ENCODE measurements at places on chromosomes 3 and 15.
A peak's percentile ranks its signal among the peaks of the same experiment; 100 is the strongest.

DNA sequence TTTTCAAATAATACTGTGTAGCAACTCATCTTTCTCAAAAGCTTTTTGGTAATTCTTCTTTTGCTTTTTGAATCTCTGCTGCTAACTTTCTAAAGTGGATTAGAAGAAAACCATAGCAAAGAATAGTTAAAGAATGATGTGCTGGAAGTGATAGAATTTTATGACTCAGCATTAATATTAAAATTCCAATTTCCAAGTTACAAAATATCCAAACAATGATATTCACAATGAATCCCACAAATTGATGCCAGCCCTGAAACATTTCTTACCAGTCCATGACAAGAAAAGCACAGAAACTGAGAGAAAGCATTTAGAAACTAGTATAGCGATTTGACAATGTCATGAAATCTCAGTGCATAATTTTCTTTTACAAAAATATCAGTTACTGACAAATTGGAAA, 482.2 kb downstream of the RBMS3 start:
- DNase-seq = no peak

DNA sequence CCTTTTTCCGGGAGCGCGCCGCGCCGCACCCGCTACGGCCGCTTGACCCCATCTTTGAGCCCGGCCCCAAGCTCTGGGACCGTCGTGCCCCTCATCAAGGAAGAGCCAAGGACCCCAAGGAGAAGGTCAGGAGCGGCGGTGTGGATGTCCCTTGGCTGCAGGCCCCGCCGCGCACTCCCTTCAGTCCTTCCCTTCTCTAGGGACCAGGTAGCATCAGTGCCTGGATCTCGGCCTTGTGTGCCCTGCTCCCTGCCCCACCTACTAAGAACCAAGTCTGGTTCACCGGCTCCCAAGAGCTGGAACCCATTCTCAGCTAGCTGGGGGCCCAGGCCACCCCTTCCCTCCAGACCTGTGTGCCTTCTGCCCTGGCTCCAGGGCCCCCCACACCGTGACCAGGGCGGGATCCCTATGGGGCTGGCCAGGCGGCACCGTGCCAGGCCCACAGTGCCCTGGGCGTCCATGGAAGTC, 69.3 kb upstream of the CGNL1 start:
- DNase-seq = no peak

DNA sequence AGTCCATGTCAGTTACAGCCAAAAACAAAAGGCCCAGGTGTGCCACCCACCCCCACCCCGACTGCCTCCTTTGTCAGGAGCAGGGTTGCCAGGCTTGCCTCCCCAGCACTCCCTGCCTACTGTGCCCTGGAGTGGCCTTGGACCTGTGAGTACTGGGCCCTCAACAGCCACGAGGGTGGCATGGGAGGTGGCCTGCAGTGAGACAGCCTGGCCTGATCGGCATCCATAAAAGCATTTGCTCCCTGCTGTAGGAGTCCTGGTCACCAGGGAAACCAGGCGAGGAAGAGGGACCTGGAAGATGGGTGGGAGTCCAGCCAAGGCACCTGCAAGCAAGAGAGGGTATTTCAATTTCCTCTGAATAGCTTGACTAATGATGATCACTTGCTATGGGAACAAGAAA, 56.4 kb upstream of the KCNMB2 start:
- DNase-seq = no peak

- DNase-seq = no peak
Measured at GRCh38 chr3:143840636-143841035, 7.6 kb downstream of the SLC9A9 start.

GRCh38 chr15:71323584-71323983, 208.3 kb downstream of the THSD4 start:
- no peak for DNase-seq

DNA sequence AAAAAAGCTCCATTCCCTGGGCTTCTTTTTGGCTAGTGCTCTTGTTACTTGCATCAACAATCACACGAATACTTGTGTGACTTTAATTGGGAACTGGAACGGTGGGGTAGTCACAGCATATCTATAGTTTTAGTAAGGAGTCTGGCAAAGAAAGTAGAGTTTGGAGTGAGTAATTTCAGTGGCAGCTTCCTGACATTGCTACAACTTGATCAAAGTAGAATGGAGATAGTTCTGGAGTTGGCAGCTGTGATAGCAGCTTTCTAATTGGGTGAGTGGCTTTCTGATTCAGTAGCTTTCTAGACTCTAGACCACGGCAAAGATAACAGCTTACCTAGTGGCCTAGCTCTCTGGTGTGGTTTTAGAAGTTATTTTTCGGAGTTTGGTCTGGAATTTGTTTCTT, 475.0 kb downstream of the TUSC7 start:
- DNase-seq = no peak

GRCh38 chr15:93029214-93029835, 59.7 kb downstream of the RGMA start:
- DNase-seq = no peak

DNA sequence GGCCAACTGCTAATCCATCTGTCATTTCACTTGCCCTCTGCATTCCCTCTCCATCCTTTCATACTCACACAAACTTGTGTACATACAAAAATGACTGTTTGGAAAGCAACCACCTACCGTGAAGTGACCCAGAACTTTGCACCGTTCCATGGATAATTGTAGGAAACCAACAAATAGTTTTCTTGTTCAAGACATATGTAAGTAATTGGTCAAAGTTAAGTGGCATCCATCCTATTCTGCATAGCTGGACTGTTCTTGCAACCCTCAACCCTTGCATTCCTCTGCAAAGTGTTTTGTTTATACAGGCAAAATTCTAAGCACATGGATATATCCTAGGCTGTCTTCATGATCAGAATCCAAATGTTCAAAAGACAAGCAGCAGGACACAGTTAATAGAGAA, 592.5 kb downstream of the MECOM start:
- no peak for DNase-seq

DNA sequence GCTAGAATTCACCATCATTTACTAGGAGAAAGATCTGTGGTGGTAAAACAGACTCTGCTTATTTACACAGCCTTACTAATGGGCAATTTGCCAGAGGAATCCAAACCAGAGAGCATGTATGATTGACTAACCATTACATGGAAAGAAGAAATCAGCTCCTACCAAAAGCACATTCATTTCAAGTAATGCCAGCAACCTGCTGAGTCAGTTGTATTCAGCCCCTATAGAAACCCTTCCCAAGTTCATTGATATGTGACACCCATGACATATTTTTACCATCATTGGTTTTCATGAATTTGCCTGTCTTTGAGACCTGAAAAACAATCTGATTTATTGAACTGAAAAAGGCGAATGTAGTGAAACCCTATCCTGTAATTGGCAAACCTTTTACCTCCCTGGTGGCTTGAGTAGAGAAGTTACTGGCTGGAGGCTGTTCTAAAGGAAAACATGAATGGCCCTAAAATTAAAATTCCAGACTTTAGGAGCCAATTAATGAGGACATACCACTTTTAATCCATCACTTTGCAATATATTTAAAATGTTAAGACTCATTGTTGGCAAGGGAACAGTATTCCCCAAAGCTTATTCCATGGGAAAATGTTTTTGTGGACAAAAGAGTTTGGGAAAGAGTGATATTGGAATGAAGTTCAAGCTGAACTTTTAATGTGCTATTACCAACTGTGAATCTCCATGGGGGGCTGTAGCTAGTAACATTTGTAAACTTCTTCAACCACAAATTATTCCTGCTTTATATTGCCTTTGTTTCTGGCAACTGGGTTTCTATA, 542.9 kb downstream of the FHIT start:
- no peak for DNase-seq

DNA sequence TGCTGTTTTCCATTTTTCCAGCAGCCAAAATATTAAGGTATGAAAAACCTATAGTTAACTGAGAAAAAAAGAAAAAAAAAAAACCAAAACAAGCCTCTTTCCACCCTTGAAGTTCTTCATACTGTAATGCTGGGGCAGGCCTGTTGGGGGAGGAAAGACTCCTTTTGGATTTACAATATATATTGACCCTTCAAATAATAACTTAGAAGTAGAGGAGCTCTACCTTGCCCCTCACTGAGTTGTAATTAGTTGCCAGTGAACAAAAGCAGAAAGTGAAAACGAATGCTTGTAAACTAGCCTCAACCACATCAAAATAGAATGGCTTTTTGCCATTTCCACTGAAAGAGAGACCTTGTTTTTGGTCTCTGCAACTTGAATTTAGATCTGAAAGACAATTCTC, 326.6 kb downstream of the NR2F2 start:
- no peak for DNase-seq

GRCh38 chr15:58294681-58295254, 137.0 kb upstream of the LIPC start:
- no peak for DNase-seq

GRCh38 chr15:98513428-98513986, 134.8 kb upstream of the IGF1R start:
- DNase-seq = no peak

DNA sequence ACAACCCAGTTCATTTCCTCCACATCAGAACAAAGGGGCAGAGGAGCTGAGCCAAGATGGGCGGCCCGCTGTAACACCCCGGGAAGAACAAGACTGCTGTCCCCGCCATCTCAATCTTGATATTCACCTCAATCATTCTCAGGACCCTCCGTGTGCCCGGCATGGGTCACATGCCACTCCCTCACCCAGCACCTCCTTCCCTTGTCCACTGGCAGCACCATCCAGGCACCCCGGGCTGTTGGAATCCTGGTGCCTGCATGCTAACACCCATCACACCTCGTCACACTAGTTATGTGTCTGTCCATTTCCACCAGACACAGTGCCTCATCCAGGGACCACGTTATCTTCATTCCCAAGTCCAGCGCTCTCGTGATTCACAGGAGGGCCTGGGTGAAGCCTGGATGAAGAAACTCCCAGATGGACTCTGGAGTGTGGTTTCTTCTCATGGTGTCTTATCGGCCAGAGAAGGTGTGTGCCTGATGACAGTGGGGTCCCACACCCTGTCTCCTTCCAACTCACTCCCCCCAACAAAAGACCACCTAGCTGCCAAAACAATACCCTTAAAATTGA, 16.7 kb downstream of the MEGF11 start:
- DNase-seq = no peak

- no peak for DNase-seq
Measured at GRCh38 chr3:30135190-30135589, 471.2 kb upstream of the TGFBR2 start.

DNA sequence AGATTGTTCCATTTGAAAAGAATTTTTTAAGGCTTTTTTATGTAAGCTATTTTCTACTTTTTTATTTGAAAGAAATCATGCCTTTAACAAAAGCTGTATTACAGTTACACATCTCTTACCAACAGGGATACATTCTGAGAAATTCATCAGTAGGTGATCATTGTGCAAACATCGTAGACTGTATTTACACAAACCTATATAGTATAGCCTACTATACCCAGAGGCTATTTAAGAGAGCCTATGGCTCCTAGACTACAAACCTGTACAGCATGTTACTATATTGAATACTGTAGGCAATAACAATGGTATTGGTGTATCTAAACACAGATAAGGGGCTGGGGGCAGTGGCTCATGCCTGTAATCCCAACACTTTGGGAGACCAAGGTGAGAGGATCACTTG, 43.1 kb downstream of the PEAK1 start:
- DNase-seq = no peak

GRCh38 chr15:98900356-98900755, 107.2 kb downstream of the PGPEP1L start:
- DNase-seq = no peak

DNA sequence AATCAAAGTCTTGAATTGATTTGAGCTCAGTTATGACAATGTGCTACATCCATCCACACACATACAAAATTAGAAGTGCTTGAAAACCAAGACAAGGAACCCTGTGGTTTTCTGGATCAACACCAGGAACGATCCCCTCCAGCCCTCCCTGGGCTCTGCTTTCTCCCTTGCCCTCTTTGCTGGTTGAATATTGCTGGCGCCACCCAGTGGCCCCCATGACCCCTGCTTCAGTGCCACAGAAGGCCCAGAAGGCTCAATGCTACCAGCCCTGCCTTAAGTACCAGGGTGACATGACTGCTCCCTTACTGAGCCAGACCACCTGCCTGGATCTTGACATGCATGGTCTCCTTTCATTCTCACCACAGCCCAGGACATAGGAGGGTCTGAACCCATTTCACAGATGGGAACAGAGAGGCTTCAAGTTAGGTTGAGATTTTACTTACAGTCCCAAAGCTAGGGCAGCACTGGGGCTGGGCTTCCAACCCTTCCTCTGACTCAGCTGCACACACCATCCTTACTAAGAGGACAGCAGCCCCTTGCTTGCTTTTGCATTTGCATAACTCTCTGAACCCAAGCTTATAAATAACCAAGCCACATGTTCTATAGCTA, 15.0 kb downstream of the IL12A start:
- DNase-seq = peak; percentile 62

DNA sequence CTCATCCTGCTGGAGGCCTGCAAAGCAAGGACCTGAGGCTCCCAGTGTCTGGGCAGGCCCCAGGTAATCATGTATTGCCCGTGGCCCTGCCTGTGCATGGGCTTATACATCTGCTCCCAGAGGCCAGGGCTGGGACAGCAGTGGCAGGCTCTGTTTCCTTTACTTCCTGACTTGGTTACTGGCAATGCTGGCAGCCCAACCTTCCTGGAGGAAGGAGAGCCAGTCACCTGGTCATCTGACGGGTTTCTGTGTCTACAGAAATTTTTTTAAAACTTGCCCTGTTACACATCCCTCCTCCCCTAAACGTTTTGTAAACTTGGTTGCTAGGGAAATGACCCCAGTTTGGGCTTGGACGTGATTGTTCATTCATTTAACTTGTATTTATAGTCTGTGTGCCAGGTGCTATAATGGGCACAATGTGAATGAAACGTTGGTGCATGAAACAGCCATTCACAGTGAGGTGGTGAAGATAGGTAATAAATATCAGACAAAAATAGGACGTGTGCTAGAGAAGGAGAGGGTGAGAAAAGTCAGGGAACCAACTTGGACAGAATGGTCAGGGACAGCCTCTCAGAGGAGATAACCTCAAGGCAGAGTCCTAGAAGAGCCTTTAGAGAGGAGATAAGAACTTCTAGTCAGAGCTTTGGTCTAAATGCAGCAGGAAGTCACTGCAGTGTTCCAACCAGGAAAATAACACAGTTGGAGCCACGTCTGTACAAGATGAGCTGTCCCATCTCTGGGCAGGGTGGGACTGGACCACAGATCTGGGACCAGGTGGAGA, 14.1 kb downstream of the TEX264 start:
- DNase-seq = peak; percentile 14

DNA sequence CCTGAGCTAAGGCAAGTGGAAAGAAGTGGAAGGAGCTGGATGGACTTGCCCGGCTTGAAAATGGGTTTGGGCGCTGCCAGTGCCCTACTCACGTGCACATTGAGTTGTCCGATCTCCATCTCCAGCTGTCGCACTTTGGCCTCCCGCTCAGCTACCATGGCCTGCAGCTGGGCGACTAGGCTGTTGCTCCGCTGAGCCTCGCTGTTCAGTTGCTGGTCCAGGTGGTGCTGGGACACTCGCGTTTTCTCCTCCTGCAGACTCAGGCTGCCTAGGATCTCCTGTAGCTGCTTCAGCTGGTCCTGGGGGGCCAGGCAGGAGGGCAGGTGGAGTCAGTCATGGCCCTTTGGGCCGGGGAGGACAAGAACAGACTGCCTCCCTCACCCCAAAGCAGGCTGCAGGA, 33.0 kb upstream of the HHATL start:
- DNase-seq = no peak

- no peak for DNase-seq
Measured at GRCh38 chr3:118938183-118938961, 96.3 kb downstream of the IGSF11 start.

GRCh38 chr15:82139823-82140268, 94.0 kb upstream of the MEX3B start:
- peak; percentile 85 for DNase-seq

GRCh38 chr15:41256577-41257038, 25.5 kb downstream of the CHP1 start:
- DNase-seq = no peak

Data from Kasumi-1 (cell line).